Stimulated activated CD8-positive, alpha-beta memory T cell treated with anti-CD3 and anti-CD28 coated beads, Interleukin-15, amount 100 ng/mL, for 4 hours (primary cell): ENCODE measurements at places on chromosomes 16 and 17.
A peak's percentile ranks its signal among the peaks of the same experiment; 100 is the strongest.

DNA sequence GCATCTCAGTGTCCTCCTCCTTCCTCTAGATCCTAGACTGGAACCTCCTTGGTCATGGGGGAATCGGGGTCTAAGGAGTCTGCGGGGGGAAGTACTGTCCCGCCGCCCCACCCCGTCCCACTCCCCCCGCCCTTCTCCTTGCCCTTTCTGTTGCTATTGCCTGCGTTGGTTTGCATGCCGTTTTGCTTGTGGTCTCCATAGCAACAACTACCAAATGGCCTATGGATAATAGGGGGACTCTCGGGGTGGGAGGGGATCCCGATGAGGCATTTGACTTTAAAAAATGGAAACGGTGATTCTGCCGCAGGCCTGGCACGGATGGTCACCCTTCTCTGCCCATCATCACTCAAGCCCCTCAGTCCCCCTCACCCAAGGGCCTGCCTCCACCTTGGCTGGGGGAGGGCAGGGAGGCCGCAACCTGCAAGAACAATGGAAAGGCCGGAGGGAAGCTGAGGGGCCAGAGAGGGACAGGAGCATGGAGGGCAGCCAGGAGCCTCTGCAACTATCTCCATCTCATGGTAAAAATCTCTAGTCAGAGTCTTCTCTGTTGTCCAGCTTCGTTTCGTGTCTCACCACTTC, 231.4 kb upstream of the TNRC6C start:
- no peak for DNase-seq

GRCh38 chr16:52837251-52837650, 215.4 kb downstream of the CHD9NB start:
- DNase-seq: no peak

GRCh38 chr17:39848600-39848999, 15.5 kb downstream of the IKZF3 start:
- DNase-seq: no peak

DNA sequence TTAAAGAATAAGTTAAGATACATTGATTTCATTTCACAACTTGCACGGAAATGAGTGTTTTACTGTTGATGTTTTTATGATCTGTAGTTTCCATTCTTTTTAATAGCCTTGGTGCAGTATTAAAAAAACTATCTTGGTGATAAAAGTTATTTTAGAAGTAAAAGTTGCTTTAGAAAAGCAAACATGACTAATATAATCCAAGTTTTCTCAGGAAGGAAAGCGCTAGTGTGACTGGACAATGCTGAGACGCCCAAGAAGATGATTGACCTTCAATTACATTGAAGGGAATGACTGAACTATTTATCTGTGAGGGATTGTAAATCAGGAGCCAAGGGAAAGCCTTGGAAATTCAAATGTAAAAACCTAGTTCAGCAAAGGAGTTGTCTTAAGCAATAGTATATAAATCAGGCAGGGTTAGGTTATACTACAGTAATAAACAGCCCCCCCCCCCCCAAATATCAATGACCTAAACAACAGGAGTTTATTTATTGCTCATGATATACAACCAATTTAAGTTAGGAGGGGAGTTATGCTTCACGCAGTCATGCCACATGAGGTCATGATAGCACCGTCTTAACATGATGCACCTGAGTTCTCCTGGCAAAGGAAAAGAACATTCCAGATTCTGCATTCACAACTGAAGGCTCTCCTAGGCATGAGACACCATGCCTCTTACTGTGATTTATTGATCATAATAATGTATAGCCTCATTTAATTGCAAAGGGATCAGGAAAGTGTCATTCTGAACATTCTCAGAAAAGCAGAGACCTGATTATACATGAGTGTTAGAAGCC, 443.8 kb downstream of the CDH13 start:
- no peak for DNase-seq

DNA sequence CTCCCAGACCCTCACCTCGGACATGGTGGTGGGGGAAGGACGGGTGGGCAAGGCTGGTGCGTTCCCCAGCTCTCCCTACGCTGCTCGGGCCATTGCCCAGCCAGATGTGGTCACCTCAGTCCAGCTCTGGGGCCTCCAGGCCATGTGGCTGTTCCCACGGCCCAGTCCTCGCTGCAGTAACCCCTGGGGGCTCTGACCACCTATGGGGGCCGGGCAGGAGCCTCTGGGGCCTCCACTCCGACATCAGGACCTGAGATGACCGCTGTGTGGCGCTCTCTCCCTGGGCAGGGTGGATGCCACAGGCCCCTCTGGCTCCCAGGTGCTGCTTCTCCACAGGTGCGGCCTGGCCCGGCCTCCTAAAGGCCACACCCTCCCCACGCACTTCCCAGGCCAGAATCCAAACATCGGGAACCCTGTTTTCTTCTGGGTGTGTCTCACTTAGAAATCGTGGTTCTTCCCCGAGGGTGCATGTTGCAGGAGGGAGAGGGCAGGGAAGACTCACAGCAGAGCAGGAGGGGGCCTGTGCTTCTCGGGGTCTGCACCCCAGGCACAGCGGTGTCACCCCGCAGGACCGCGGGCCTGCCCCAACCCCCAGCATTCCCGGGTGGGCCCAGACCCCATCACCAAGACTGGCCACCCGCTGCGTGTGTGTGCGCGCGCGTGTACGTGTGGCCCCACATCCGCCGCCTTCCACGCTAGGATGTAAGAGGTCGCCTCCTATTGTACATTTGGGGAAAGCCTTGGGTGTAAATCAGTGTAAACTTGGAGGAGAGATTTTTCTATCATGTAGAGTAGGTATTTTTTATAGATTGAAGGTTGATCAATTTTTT, 5.9 kb upstream of the CAPN15 start:
- no peak for DNase-seq

DNA sequence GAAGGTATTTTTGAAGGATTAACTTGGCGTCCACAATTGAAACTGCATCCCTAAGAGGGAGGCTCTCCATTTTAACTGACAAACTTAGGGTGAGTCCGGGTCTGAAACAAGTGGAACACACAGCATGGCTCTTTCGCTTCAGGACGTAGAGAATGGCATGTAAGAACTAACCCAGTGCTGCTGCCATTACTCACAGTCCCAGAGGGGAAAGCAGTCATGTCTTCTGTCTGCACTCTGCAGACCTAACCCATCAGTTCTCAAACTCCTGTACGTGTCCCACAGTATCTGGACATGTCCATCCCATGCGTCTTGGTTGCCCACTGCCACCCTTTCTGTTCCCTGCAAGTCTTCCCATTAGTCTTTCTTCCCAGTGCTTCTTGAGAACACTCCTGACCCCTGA, 563 bp downstream of the ST6GALNAC1 start:
- no peak for DNase-seq

GRCh38 chr17:49495842-49496182, 719 bp downstream of the NGFR start:
- no peak for DNase-seq

DNA sequence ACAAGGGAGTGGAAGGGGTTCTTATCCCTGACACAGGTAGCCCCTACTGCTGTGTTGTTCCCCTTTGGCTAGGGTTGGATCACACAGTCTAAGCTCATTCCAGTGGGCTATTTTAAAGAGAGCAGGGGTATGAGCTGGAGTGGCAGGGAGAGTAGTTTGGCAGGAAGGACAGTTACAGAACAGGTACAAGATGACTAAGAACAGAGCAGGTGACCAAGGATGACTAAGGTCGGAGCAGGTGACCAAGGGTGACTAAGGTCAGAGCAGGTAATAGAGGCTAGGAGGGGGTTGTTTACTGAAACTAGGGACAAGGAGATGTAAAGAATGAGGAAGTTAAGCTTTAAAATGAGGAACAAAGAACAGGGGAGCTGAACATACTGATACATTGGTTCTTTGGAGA, 58.8 kb downstream of the UTP18 start:
- no peak for DNase-seq

DNA sequence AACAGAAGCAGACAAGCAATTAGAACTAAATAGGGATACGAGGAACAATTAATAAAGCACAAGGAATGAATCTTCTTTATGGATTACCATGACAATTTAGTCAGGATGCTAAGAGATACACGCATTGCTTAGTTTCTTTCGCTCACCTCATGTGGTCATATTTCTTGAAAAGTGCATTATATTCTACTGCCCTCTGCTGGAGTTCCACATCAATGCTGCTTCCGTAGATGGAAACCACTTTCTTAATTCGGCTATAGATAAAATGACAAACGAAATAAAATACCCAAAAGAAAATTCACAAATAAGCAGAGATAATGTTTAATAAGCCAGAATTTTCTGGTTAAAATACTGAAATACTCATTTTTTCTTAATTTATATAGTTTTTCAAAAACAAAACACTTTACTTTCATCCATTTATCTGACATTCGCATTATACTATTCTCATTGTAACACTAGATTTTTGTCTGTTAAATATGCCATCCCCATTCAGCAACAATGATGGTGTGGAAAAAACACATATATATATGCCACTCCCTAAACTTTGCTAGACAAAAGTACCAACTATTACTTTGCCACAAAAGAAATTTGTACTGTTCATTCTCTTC, 22.0 kb upstream of the PHLPP2 start:
- no peak for DNase-seq

GRCh38 chr16:84548971-84549844, 44.7 kb upstream of the MEAK7 start:
- DNase-seq: peak; percentile 47

DNA sequence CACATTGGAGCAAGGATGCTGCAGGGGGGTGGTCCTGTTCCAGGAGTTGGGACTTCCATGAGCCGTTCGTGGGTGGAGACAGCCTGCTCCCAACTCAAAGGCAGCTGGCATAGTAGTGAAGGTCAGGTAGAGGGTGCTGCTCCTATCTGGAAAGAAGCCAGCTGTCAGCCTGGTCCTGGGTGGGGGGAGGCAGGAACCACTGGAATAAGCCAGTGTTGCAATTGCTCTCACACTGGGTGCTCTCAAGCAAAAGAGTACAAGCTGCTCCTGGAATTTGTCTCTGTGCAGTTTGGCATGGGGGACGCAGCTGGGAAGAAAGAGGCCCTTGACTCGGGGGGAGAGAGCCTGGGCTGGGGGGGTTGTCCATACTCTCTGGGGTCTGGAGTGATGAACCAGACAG, 8.7 kb downstream of the CACNG5 start:
- no peak for DNase-seq

GRCh38 chr16:54508351-54508750, 221.8 kb upstream of the IRX3 start:
- no peak for DNase-seq

DNA sequence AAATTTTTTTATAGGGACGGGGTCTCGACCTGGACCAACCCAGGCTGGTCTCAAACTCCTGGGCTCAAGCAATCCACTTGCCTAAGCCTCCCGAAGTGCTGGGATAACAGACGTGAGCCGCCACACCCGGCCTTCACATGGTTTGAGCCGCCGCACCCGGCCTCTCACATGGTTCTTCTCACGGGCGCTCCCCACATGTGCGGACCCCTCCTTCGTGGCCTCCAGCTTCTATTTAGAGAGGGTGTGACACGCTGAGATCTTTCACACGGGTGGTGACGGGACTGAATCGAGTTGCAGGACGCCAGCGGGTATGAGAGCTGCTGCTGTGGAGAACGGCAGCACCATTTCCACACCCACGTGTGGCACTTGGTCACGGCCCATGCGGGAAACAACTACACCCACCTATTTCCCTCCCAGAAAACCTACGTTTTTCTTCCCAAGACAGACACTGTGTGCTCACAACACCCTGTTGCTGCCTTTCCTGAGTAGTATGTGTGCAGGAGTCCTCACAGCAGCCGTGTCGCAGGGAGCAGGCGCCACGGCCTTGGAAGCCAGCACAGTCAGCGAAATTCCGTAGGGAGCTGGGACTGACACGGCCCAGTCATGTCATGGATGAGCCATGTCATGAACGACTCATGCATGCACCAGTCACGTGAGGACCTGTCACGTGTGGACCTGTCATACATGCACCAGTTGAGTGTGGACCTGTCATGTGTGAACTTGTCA, 20.1 kb upstream of the ACSF3 start:
- no peak for DNase-seq

DNA sequence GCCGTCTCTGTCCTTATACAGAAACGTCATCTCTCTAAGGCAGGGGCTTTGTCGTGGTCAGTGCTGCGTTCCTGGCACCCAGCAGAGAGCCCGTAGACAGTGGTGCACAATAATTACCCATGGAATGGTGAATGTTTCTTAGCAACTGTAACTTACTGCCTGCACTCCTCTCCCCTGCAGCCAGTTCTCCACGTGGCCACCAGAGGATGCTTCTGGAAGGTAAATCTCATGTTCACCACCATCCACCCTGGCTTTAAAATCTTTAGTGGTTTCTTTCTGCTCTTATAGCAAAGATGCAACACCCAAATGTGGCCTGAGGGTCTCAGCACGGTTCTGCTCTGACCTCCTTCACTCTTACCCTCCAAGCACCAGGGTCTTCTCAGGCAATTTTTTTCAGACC, 150.8 kb downstream of the GRIN2A start:
- no peak for DNase-seq

DNA sequence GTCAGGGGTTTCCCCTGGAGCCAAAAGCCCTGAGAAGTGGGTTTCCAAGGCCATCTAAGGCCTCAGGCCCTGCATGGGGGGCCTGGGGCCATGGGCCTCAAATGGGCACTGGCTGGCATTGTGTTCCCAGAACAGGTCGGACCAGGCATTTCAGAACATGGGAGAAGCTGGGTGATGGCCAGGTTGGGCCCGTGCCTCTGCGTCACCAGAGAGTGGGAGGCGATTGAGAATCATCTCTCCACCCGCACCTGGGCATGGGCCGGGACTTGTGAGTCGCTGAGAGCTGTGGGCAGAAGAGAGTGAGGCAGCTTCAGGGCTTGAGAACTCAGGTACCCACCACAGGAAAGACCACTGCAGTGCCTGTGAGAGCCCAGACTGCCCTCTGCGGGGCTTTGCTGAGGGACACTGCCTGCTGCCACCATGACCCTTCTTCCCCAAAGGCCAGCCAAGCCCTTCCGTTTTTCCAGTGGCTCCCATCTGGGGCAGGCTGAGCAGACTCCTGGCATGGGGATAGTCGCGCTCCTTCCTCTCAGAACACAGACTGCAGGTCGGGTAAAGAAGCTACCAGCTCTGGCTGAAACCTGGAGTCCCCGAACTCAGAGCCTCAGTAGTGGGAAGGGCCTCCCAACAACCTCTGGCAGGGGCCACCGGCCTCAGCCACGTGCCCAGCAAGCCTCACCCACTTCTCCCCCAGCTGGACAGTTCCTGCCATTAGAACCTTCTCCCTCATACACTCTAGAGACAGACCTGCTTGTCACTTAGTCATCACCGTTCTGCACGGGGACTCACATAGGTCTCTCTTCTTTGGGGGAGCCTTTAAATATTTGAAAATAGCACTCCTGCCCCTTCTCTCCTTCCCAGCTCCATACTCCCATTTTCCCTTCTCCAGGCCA, 1.6 kb downstream of the RAB11FIP4 start:
- no peak for DNase-seq

- DNase-seq: no peak
Observed at GRCh38 chr17:69516911-69517310, 102.4 kb downstream of the MAP2K6 start.

- DNase-seq: peak; percentile 93
Observed at GRCh38 chr17:2041561-2042389, at the start of gene OVCA2. Gene OVCA2 (plus strand): TSS chr17:2042022. CDS start chr17:2042048, 26 bp downstream.

DNA sequence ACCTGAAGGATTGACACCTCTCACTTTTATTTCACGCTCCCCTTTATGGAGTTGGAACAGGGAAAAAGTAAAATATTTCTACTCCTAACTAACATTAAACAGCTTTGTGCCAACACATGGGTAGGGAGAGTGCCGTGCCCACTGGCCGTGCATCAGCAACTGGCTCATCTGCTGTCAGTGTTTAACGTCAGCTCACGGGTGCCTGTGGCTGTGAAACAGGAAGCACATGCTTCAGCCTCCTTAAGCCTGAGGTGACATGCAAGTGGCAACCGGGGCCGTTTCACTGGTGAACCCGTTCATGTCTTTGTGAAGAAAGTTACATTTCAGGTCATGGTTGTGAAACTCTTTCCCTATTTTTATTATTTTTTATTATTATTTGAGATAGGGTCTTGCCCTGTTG, 3.2 kb downstream of the SPG7 start:
- DNase-seq: no peak
